ENCODE measurements at places on chromosomes 1 and 21.

DNA sequence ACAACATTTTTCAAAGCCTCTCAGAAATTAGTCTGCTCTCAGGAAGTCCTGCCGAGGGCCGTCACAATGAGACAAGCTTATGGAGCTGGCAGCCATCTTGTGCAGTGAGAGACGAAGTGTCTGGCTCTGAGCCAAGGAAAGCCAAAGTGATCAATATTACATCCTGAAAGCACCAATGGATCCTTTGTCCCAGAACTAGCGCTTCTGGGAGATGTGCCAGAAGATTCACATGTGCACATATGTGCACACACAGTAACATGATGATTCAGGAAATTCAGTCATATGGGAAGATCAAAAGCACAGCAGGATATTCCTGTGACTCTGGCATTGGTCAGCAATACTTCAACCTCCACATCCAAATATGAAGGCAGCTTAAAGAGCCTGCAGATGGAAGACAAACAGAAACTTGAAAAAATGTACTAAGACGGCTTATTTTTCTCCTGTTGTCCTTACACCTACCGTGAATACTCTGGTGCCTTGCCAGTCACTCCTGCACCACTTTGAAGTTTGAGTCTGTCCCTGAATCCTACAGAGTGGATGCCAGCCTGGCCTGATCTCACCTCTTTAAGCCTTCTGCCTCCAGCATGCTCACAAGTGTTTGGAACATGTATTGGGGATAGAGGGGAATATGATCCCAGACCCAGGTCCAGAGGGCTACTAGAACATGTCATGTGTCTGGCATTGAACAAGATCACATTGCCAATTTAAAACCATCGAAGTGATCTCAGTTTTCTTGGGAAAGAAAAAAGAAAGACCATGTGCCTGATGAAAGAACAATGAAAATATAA lies 44.5 kb upstream of the PRRX1 start:
- DNase-seq, result no peak

GRCh38 chr1:29505532-29506220 lies 269.4 kb downstream of the PTPRU start:
- no peak for DNase-seq

- DNase-seq, result no peak
Observed at GRCh38 chr1:37734629-37735591, 30.0 kb downstream of the EPHA10 start.

DNA sequence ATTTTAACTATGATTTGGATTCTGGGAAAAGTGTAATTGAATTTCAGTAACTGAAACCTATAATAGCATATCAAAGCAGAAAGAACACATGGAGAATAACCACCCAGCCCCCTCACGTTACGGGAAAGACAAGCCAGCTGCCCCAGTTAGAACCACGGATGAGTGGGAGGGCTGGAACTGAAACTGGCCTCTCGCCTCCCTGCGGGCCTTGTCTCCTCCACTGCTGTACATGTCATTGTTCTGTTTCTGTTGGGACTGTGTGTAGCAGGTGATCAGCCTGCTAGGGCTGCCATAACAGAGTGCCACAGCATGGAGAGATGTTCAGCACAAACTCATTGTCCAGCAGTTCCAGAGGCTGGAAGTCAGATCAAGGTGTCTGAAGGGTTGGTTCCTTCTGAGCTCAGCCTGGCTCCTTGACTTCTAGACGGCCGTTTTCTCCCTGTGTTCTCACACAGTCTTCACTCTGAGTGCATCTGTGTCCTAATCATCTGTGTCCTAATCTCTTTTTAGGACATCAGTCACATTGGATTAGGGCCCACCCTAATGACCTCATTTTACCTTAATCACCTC lies 52.4 kb downstream of the MAP3K21 start:
- DNase-seq, result no peak

GRCh38 chr21:14583629-14584255 lies 37.6 kb upstream of the SAMSN1 start:
- no peak for DNase-seq

- DNase-seq, result peak; percentile 91
Observed at GRCh38 chr1:98991127-98992012, 13.3 kb downstream of the PLPPR5 start.

DNA sequence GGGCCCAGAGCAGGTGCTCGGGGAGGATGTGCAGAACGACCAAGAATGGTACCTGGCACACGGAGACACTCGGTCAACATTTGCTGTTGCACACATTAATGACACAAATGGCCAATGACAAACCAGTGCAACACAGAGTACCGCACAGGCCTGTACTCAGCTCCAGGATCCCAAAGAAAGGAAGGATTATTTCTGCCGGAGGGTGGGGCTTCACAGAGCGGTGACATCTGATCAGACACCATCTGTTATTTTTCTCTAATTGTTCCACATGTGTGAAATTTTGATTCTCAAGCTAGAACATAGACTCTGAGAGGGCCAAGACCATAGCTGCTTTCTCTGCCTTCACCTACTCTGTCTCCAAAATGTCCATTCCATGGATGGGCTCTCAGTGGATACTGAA lies 100.4 kb downstream of the MRPL37 start:
- DNase-seq, result no peak

DNA sequence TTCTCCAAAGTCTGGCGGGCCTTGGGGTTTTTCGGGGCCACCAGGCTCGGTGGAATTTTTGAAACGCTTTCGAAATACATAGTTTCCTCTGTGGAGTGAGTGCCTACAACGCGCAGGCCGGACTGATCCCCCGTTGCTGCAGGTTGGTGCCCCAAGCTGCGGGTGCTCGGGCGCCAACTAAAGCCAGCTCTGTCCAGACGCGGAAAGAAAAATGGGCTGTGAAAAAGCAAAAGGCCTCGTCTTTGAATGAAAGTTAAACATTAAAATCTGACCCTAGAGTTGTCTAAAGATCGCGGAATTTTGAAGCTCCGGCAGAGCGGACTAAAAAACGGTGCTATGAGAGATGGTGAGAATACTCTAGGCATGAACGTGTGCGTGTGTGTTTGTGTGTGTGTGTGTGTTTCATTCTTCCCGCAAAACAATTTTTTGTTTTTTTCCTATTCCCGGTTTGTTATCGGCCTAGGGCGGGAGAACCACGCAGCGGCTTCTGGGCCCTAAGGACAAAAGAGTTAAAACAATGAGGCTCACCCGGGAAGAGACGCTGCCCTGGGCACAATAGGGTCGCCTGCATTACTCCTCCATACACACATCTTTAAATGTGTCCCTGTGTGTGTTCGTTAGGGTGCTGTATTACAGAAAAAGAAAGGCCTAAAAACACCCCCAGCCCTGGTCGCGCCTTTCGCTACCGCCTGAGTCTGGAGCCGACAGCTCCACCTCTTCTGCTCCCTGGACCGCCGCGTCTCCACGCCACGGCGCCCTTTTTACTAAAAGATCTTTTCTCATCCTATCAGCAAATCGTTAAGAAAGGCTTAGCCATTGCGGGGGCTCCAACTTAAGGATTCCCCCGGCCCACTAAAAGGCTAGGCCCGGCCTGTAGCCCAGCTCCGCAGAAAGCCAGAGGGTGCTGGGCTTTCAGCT lies 3.2 kb downstream of the TBX15 start:
- no peak for DNase-seq

DNA sequence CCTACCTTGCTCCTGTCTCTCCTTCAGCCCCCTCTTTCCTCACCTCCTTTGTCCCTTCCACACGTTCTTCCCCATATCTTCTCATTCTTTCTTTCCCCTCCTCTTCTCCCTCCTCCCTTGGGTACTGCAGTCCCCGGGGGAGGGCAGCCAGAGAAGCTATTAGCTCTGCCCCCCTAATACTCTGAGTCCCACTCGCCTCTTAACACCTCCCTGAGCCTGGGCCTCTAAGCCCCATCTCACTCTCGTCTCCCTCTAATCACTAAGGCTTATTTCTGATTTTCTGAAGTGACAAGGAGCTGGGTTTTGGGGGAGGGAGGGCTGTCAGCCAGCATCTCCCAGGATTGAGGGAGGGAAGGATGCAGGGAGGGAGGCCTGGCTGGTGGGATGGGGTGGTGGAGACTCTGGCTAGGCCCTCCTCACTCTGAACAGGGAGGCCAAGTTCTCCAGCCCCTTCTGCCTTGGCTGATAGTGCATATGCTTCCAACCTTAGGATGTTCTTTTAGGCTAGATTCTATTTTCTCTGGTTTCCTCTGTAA lies 25.6 kb upstream of the DMBX1 start:
- no peak for DNase-seq

GRCh38 chr1:222905151-222905550 lies 90.3 kb downstream of the DISP1 start:
- no peak for DNase-seq

DNA sequence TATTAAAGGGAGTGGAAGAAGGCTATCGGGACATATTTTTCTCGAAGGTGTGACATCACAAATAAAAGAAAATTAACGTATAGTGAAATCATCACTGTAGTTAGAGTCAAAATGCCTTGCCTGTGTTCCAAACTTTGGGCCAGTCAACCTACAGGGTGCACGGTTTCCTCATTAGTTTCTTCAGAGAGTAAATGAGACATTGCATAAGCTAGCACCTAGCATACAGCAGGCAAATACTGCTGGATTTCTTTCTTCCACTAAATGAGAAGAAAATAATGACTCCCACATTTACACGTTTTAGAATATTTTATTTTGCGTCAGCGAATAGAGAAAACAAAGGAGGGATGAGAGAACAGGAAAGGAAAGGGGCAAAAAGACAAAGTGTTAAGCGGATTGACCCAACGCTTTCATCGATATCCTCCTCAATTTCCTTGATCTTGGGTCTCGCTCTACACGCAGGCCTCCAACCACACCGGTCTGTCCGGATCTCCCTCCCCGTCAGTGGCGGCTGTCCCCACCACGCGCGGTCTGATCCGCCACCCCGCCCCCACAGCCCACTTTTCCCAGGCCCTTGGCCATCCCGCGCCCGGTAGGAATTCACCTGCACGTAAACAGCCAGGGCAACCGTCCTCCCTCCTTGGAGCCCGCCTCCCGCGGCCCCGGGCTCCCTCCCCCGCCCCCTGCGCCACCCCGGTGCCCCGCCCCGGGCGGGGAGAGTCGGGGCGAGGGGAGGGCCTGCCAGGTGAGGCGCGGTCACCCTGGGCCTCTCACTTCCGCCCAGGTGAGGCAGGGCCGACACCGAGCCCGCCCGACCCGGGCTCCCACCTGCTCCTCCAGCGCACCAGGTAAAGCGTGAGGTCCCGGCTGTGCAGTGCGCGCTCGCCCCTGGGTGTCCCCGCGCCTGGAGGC lies at the start of gene PATJ:
TSS of gene PATJ (plus strand) at position 770 of the 909 bp plus-strand sequence. CDS start 20,413 bp downstream, outside the sequence.
- peak; percentile 49 for DNase-seq

- DNase-seq, result peak; percentile 80
Observed at GRCh38 chr1:24713176-24713575, 32.1 kb upstream of the CLIC4 start.

GRCh38 chr21:40351006-40351405 lies 483.8 kb downstream of the PCP4 start:
- no peak for DNase-seq

GRCh38 chr1:25111706-25112105 lies 120.6 kb downstream of the SYF2 start:
- no peak for DNase-seq

DNA sequence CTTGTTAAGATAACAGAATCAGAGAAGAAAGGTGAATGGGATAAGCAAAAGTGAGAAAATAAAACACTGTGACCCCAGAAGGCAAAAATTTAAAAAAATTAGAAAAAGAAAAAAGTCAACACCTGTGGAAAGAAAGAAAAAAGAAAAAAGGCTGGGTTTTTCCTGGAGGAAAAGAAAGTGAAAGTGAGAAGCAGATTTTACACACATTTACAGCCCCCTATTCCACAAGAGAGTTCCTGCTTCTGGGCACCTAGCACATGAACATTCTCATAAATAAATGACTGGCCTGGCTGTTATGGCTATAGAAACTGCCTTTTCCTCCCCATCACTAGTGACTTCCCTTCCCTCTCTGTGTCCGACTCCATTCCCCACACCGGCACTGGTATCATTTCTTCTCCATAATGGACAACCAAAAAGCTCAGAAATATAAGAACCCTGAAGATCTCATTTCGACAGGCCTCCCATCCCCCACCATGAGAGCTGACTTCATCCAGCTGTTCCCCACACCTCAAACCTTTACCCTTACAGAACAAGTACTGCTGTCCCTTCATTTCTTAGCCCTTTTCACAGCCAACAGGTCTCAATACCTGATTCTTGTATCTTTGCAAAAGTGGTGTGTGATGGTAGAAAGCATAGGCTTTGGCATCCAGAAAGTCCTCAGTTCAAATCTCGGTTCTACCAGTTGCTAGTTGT lies 12.6 kb downstream of the MTF1 start:
- no peak for DNase-seq

DNA sequence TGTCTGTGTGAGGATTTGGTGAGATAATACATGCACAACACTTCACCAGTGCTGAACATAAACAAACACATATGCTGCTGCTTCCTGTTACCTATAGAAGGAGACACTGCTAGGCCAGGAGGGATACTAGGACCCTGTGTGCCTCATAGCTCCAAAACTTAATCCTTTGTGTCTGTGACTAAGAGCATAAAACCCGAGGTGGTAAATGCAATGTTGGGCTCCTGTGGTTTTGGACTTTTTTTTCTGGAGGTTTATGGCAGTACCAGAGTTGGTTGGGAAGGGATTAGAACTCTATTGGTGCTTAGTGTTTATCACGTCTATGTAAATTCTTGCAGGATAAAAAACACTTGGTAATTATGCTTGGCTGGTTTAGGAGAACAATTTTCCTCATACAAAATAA lies 122.9 kb downstream of the NUF2 start:
- no peak for DNase-seq

DNA sequence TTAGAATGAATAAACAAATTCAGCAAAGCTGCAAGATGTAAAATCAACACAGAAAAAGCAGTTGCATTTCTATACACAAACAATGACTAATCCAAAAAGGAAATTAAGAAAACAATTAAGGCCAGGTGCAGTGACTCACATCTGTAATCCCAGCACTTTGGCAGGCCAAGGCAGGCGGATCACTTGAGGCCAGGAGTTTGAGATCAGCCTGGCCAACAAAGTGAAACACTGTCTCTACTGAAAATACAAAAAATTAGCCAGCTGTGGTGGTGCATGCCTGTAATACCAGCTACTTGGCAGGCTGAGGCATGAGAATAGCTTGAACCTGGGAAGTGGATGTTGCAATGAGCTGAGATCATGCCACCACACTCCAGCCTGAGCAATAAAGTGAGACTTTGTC lies 22.3 kb downstream of the THEM4 start:
- peak; percentile 24 for DNase-seq

GRCh38 chr1:74003806-74004205 lies 194.2 kb downstream of the LRRIQ3 start:
- DNase-seq, result no peak

DNA sequence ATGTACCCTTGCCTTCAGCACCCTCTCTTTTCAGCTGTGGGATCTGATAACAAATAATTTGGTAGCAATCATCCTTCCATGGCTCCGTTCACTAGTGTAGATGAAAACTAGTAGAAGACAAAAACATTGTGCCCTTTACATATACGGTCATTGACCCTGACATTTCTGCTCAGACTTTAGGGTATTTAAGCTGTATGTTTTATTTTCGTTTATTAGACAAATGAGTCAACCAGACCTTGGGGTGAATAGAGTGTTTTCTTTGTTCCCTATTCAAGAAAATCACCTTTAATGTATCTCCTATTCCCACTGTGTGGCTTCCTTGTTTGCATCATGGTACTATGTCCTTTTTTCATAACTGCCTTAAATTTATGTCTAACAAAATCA lies 187.3 kb downstream of the VAV3 start:
- no peak for DNase-seq

- no peak for DNase-seq
Observed at GRCh38 chr1:195766709-195767108, 841.5 kb downstream of the KCNT2 start.

GRCh38 chr1:108610073-108610472 lies 50.2 kb downstream of the EEIG2 start:
- DNase-seq, result no peak

Data from NCI-H226 (cell line).